Naive thymus-derived CD8-positive, alpha-beta T cell (primary cell): ENCODE measurements at places on chromosomes 13 and 19.

GRCh38 chr13:111883571-111884343 is 183.2 kb upstream of the SOX1 start:
- DNase-seq: no peak

DNA sequence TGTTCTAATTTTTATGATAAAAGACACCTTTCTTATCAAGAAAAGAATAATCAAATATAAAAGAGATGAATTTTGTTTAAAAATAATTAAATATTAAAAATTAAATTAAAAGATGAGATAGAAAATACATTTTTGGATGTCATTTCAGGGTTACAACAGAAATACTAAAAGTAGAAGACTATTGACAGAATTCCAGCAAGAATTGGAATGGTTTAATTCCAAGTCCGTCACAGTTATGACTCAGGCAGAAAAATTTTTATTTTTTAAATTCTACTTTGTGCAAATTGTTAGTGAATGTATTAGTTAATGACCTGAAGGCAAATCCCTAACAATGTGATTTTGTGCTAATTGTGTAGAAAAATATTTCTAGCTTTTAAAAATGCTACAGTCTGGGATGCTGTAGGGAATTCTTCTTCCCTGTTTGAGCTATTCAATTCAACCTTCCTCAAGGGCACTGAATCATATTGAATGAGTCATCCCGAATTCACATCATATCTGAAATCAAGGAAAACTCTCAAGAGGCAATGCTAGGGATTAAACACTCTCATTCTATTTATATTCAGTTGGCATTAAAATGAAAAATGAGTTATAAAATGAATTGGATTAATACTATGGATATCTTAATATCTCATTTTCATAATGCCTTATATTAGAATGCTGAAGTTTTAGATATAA is 633.5 kb upstream of the ATXN8OS start:
- no peak for DNase-seq

DNA sequence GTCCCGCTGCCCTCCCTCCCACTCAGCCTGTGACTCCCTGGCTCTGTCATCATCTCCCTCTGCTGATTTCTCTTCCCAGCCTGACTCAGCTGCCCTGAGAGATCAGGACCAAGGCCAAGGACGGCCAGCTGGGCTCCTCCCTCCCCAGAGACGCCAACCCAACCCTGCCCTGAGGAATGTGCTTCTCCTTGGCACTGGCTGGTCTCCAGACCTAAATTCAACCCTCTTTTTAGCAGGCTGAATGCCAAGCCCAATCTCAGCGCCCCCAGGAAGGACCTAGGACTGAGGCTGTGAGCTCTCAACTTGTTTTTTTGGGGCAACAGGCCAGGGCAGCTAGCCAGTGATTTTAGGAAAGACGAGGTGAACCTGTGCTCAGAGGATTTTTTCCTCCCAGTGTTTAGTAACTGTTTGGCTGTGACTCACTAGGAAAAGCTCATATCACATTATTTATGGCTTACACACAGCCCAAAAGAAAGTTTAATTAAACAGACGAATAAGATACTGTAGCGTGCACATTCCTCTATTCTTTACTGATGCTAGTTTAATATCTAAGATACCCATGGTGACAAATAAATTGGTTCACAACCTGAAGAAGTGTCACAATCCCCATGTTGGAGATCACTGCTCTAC is 7.4 kb upstream of the IGFL1 start:
- no peak for DNase-seq

- DNase-seq: no peak
These were observed 553.1 kb downstream of the DCT start for GRCh38 chr13:93926425-93926824.

DNA sequence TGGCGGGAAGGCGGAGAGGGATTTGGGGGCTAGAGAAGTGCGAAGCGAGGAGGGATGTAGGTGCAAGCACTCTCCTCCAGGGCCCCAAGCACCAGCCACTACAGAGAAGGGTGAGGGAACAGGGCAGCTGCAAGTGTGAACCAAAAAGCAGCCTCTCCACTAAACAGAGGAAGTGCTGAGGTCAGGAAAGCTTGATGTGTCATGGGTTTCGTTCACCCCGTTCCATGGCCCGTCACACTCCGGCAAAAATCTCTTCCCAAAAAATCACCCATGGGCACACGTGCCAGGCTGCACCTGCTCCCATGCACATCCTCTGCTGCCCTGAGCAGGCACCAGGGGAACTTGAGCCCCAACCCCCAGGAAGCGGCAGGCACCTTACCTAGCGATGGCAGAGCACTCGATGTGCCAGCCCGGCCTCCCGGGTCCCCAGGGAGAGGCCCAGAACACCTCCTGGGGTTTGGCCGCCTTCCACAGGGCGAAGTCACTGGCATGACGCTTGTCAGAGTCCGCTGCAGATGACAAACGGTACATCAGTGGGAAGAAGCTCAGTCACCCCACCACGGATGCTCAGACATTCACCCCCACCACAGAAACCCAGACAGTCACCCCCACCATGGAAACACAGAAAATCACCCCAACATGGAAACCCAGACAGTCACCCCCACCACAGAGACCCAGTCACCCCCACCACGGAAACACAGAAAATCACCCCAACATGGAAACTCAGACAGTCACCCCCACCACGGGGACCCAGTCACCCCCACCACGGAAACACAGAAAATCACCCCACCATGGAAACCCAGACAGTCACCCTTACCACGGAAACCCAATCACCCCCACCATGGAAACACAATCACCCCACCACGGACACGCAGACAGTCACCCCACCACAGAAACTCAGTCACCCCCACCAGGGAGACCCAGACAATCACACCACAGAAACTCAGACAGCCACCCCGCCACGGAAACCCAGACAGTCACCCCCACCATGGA is 29.0 kb downstream of the CARS2 start:
- DNase-seq: no peak

GRCh38 chr13:105514401-105514800 is 1021.1 kb downstream of the EFNB2 start:
- no peak for DNase-seq

- DNase-seq: no peak
These were observed 176.5 kb downstream of the COL4A1 start for GRCh38 chr13:110130431-110130830.

DNA sequence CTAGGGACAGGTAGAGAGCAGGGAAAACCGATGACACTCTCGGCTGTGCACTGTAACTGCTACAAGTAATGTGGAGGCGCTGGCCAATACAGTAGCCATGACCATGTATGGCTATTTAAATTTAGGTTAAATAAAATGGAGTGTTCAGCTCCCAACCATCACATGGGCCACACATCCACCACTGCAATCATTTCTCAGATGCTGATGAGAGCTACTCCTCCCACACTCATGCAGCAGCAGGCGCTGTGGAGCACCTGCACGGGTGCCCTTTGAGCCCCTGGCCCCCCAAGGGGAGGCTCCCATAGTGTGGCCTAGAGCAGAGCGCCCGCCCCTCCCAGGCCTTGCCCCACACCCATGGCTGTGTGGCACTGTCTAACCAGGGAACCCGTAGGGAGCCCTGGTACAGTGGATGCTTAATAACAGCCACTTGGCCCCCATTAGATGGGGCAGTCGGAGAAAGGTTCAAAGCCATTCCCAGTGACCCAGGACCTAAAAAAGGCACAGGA is 6.0 kb downstream of the ACP4 start:
- no peak for DNase-seq

GRCh38 chr19:4284176-4284958 is 5.3 kb downstream of the SHD start:
- DNase-seq: no peak

GRCh38 chr13:95902741-95903140 is 150.5 kb downstream of the UGGT2 start:
- no peak for DNase-seq

GRCh38 chr13:67235265-67235664 is 5.1 kb upstream of the PCDH9 start:
- DNase-seq: no peak

DNA sequence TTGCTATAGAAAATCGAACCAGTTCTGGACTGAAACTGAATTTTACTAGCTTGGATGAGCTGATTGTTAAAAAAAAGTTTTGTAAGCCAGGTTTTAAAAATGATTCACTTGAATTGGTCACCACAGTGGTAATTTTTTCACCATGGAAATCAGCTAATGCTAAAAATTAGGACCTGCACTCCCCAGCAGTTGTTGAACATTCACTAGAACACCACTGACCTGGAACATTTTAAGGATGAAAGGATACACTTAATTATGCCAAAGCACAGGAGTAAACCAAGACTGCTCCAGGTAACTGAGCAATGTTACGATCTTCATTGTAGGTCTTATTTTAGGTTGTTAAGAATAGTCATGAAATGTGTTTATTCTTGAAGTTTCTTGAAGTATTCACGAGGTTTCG is 1342.6 kb upstream of the SPRY2 start:
- no peak for DNase-seq

- no peak for DNase-seq
These were observed 17.9 kb upstream of the C2CD4C start for GRCh38 chr19:426725-427445.

- peak; percentile 41 for DNase-seq
These were observed 61.3 kb downstream of the CELF5 start for GRCh38 chr19:3285647-3286176.

DNA sequence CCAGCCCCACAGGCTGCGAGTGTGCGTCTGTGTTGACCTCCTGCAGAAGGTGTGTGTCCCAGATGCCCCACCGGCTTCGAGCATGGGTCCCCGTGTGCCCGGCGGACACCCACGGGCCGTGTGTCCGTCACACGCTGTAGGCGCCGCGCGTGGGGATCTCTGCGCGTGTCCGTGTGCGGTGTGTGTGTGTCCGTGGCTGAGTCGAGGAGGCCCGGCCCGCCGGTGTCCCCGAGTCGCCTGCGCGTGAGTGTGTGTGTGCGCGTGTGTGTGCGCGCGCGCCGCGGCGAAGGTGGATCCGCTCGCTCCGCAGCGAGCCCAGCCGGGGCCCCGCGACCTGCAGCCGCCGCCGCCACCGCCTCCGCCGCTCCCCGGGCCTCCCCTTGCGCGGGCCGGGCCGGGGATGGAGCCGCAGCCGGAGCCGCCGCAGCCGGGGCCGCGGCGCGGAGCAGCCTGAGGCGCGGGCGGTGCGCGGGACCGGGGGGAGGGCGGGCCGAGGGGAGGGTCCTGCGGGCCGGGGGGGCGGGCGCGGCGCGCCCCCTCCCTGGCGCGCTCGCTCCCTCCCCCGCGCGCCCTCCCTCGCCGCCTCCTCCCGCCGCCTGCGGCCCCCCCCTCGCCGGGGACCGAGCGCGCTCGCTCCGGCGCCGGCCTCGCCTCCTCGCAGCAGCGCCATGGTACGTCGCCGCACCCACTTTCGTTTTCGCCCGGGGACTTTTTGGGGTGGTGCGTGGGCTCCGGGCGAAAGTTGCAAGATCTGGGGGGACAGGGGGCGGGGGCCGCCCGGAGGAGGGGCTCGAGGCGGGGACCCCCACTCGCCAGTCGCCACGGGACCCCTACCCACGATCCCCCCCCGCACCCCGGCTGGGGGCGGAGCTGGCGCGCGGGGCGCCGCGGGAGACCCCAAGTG is 7.1 kb upstream of the NFIC start:
- peak; percentile 83 for DNase-seq
